ENCODE measurements at places on chromosomes 4 and X.

- peak; percentile 88 for ATAC-seq
These were observed at the start of gene ANXA3 for GRCh38 chr4:78551420-78552351. Gene ANXA3 (plus strand): TSS chr4:78551770. CDS start chr4:78554474, 2,704 bp downstream.

GRCh38 chr4:36676139-36677050 is 395.0 kb downstream of the DTHD1 start:
- peak; percentile 88 for ATAC-seq

DNA sequence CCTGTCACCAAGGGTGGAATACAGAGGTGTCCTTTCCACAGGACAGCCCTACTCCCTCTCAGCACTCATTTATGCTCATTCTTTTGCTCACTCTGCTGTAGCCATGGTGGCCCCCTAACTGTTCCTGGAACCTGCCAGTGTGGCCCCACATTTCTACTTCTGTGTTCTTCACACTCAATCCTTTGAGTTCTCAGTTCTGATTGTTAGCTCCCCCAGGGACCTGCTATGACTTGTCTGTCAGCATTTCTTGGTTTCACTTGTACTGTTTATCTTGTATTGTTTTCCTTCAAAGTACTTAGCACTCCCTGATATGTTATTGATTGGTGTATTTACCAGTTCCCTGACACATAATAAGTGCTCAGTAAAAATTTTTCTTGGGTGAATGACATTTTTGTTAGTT is 14.9 kb downstream of the VBP1 start:
- ATAC-seq = no peak

DNA sequence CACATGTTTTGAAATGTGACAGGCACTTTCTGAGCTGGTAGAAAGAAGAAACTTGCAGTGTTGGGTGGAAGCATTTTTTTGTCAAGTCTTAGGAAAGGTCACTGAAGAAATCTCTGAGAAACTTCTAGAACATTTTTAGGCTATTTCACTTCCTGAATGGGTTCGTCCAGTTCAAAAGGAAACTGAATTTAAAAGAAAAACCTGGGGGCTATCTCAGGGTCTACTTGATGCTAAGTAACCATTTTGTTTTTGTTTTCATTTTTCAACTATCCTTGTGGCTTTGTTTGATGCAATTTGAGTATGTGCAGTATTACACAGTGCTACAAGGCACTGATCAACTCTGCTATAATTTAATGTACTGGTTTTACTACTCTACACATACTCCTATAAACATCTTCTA is 34.0 kb upstream of the AMOT start:
- ATAC-seq = no peak

DNA sequence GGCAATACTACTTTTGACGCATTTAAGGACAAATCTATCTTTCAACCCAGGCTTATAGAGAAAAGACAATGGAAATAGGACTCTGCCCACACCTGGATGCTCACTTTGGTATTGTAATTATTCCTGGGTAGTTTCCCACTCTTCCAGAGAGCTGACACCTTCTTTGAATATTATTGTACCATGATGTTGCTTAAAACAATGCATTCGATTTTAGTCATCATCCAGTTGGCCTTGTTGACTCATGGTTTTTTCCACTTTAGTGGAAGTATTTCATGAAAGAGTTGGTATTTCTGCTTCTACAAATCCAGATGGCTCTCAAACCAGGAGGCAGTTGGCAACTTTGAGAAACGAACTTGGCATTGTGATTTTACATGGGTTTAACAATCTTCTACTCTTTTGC is 124.2 kb downstream of the ENOX2 start:
- no peak for ATAC-seq

DNA sequence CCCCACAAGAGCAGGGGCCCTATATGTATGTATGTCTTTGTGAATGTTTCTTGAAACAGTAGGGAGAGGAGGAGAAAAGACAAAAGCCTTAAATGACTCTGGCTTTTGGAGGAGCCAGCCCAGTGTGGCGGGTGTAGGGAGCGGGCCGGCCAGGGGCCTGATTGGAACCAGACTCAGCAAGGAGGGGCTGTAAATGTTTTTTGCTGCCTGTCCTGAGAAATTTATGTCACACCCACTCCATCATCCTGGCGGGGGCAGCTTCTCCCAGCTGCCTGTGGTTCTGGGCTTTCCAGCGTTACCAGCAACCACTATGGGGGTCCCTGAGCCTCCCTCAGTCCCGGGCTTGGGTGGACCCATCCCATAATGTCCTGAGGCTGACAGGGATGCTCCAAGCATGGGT is 130.8 kb downstream of the PJA1 start:
- ATAC-seq = no peak

- ATAC-seq = peak; percentile 96
These were observed at the start of gene G3BP2 for GRCh38 chr4:75673027-75673958. Gene G3BP2 (minus strand): TSS chr4:75673411. CDS start chr4:75662025, 11,386 bp downstream.

DNA sequence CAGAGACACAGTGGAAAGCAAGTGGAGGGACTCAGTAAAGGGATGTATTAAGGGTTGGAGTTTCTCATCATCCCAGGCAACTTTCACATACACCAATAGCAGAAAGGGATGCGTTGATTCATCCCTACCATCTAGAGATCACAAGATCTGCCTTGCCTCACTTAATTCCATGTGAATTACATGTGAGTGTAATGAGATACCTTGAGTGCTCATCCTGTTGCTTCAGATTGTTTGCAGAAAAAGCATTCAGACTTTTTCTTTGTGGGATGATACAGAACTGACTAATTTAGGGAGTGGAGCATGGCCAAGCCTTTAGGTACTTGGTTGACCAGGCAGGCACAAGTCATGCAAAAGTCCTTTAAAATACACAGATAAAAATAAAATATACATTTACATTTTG is 124.8 kb upstream of the SLIT2 start:
- ATAC-seq = no peak

GRCh38 chrX:129641941-129642340 is 12.8 kb downstream of the APLN start:
- no peak for ATAC-seq

DNA sequence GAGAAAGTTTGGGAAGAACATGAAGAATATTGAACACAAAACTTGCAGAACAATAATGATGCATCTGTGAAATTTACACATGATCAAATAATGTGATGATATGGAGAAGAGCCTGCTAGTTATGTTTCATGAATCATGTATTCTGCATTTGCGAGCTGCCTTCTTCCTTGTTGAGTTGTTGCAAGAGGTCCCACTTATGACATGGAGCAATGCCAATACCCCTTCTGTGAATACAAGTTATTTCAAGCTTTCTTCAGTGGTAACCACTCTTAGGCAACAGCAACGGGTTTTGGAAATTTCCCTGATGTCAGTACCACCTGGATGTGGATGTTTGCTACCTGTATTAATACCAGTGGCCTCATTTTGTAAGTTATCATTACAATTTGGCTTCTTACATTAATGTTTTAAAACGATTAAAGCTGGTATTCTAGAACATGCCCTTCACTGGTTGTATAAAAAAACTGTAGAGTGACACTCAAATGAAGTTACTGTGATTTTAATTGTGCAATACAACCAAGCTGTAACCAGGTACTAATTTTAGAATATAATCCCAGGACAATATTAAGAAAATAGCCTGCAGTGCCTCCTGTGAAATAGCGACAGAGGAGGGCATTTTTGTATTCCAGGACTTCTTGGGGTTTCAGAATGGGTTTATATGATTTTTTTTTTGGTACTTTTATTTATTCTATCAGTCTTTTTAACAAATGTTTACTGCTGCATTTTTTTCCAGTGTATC is 25.3 kb downstream of the IQCM start:
- ATAC-seq = no peak

DNA sequence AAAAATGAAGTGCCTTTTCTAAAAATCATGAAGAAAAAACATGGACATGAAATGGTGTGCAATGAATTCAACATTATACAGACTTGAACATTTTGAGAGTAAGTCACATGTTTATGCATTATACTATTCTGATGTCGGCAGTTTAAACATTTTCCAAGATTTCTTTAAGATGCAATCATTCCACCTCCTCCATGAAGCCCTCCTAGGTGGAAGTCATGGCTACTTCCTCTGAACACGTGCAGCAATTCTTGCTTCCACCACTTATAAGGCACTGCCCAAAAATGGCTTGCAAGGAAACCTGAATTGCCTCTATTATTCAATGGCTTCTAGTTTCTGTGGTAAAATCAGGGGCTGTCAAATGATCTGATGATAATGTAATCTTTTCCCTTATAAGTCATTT is 25.8 kb downstream of the IGFBP7 start:
- no peak for ATAC-seq

Data from motor neuron (in vitro differentiated cells).